ENCODE measurements at places on chromosomes 1 and 21.

GRCh38 chr1:117635805-117636204, 30.0 kb downstream of the TENT5C start:
- DNase-seq = no peak

GRCh38 chr1:53135735-53136114, 6.7 kb downstream of the SLC1A7 start:
- peak; percentile 94 for DNase-seq

- DNase-seq = no peak
Measured at GRCh38 chr1:2232916-2233438, 4.9 kb downstream of the SKI start.

DNA sequence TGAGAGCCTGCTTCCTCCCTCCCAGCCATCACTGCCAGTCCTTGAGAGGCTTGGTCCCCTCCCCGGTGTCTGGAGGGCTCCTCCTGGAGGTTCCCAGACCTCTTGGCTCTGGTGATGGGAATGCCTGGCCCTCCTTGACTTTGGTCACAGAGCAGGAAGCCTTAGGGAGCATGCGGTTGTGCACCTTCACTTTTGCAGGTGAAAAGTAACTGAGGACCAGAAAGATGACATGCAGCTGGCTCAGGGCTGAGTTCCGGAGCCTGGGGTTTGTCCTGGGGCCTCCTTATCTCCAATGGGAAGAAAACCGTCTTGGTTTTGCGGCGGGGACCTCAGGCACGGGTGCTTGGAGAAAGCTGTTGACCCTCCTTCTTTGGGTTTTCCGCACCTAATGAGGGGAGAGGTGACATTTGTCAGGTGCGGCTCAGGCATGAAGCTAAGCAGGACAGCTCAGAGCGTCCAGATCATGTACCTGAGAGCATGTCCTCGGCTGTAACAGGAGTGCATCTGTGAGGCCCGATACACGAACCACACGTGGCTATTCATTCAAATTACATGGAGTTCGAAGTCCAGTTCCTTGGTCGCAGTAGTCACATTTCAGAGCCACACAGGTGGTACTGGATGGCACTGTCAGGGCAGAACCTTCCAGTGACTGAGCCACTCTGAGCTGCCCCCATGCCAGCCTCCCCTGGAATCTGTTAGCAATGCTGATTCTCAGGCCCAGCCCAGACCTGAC, 608 bp upstream of the MX2 start:
- DNase-seq = no peak

- DNase-seq = no peak
Measured at GRCh38 chr1:179817789-179818188, 59.8 kb downstream of the TOR1AIP2 start.

DNA sequence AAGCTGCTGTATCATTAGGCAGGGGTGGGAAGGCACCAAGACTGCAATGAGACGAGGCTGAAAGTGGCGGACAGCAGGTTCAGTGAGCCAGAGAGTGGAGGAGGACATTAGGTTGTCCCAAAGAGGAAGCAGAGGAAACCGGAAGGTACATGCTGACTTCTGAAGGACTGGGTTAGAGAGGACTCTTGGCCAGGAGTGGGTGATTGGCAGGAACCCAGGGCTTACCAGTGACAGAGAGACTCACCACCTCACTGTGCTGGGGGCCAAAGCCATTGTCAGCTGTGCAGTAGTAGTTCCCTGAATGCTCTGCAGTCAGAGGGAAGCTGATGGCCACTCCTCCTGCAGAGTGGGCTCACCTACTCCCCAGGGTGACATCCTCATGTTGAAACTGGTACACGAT, 41.9 kb upstream of the FCRL4 start:
- DNase-seq = no peak

DNA sequence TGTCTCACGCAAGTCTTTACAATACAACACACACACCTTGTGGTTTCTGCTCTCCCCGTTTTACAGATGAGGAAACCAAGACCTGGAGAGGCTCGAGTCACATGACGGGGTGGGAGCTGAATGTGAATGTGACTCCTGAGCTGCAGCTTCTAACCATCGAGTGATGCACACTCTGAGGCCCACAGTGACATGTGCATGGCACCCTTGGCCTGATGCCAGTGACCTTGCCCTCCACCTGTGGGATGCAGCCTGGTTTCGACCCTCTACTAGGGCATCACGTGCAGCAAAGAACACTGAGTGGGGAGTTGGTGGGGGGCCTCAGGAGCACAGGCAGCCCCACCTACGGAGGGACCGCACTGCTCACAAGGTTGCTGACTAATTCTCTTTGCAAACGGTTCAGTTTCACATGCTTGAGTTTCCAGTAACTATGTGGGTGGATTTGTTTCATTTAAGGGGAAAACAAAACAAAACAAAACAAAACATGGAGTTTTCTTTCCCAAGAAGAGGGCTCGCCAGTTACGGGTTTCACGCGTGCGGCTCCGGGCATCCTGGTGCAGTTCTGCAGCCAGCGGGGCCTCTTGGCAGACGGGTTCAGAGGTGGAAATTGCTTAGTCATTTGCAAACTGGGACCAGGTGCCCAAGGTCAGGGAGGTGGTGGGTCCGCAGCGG, 22.9 kb downstream of the SPSB1 start:
- DNase-seq = no peak

DNA sequence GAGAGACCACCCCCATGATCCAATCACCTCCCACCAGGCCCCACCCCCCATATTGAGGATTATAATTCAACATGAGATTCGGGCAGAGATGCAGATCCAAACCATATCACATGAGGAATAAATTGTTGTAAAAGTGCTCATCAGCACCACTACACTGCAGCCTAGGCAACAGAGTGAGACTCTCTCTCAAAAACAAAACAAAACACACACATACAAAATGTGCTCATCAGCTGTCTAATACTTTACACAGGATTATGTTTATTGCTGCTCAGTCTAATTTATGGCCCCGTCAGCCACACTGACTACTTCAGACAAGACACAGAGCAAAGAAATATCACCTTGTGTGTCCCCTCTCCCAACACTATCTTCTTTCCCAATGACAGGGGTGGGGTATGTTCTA, 72.9 kb upstream of the PPM1J start:
- DNase-seq = no peak

DNA sequence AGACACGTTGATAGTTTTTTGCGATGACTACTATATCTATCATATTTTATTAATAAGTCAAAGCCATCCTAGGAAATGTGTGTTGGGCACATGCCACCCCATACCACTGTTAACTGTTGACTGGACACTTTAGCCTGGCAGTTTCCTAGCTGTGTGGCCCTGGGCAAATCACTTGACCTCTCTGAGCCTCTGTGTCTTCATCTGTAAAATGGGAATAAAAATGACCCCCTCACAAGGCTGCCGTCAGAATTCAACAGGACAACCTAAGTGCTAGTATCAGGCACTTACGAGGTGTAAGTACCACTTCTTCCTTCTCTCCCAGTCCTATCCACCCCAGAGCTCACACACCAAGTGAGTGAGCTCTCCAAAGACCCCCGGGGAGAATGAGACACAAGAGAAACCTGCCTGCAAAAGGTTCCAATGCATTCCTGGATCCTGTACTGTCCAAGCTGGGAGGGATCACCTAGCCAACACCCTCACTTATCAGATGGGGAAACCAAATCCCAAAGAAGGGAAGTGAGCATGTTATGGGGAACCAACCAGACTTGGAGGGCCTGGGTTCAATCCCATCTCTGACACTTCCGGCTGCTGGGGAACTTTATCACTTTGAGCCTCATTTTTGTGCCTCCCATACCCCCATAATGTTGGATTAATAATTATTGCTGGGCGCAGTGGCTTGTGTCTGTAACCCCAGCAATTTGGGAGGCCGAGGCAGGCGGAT, 24.9 kb downstream of the HSPG2 start:
- DNase-seq = no peak

GRCh38 chr1:191615101-191615821, 543.0 kb upstream of the RGS18 start:
- no peak for DNase-seq

- no peak for DNase-seq
Measured at GRCh38 chr1:225319871-225320270, 108.0 kb downstream of the LBR start.

DNA sequence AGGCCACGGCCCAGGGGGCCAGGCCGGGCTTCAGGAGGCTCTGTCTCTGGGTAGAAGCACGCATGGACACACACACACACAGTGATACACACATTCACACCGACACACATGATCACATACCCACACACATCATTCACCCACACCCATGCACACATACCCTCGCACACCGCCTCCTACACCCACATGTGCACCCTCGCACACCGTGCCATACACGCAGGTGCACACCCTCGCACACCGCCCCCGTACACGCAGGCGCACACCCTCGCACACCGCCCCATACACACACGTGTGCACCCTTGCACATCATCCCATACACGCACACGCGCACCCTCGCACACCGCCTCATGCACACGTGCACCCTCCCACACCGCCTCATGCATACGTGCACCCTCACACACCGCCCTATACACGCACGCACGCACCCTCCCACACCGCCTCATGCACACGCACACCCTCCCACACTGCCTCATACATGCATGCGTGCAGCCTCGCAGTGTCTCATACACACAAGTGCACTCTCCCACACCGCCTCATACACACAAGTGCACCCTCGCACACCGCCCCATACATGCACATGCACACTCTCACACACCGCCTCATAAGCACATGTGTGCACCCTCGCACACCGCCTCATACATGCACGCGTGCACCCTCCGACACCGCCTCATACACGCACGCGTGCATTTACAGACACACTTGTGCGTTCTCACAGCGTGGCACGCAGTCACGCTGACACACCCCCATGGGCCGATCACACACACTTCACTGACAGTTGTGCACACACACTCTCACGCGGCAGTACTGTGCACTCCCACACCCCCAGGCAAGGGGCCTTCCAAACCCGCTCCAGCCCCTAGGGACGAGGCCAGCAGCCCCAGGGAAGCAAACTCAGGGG, 128.1 kb downstream of the SIK1 start:
- no peak for DNase-seq

DNA sequence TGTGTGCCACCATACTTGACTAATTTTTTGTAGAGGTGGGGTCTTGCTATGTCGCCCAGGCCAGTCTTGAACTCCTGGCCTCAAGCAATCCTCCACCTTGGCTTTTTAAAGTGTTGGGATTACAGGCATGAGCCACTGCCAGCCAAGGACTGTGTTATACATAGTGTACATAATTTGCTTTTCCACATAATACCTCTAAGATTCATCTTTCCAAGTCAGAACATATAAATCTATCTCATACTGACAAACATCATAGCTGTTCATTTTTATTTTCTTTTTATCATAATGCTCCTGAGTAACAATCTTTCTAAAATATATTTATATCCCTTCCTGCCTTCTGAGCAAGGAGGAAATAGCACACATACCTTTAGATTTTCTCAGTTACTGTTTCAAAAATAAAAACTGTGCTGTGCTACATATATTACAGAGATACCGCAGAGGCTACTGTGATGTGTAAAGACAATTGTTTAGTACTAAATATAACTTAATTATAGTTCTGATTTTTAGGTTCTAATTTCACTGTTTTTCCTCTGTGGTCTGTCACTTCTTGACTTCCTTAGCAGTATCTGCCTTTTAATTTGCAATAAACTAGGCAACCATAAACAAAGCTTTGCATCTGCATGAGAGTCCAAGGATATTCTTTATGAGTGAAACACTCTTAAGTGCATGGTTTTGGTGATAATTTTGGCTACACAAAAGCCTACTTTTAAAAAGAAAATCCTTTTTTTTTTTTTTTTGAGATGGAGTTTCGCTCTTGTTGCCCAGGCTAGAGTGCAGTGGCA, 59.3 kb downstream of the EYA3 start:
- DNase-seq = no peak

GRCh38 chr1:14371771-14372497, 226.6 kb upstream of the KAZN start:
- DNase-seq = no peak

DNA sequence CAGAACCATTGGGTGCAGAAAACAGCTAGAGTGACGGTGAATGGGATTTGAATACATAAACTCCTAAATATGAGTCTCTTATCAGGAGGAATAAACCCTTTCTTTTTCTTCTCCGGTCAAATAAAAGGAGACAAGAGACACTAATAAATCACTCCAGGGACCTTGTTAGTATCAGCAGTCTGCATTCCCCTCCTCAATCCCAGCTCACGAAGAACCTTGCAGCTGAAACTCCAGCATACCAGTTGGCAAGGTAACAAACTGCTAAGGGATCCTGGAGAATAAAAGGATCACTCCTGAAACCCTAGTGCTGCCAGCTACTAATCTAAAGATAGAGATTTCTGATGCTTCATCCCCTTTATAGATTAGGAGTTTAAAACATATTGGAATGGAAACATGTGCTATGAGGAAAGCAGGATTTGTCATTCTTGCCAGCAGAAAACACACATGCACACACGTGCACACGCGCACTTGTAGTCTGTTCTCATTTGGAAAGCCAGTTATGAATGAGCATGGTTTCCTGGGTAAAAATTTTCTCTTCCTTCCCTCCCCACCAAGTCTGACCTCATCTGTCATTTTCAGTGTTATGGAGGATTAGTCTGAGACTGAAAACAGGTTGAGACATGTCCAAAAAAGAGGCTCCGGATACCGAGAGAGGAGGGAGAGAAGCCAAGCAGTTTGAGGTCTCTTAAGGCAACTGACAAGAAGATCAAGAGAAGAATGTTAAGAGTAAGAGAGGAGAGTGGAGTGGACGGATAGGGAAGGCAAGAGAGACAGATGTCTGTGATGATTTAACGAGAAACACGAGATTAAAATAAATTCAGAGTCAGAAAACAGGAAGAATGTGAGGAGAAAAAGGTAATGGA, 10.9 kb downstream of the IER5 start:
- DNase-seq = no peak

DNA sequence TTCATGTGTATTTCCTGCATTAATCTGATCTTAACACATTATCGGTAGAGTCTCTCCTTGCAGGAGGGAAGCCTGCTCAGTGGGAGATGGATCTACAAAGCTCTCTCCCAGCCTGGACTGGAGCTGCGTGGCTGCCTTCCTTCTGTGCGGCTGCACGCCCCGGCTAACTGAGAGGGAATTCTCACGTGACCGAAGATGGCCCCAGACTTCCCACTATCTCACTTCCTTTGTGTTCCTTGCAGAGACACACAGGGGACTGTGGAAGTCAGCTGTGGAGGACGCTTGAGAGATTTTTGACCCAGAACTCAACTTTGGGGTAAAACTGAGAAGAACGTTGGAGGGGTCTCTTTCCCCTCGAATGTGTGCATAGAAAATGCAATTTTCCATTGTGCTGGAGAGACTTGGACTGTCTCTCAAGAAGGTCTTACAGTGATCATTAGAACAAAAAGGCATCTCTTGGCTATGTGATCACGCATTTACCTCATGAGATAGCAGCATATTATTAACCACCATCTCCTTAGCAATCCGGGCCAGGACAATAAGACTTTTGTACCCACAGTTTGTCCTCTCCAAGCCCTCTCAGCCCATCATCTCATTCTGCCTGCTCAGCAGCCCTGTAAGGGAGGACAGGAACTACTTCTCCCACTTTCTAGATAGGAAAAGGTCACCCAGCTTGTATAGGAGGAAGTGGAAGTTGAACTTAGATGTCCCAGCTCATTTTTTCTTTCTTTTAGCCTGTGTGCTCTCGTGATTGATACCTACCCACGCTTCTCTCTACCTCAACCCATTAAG, 49.3 kb upstream of the TARBP1 start:
- DNase-seq = no peak

All from HS-27A (cell line).